ENCODE measurements at places on chromosomes 6 and 20.

DNA sequence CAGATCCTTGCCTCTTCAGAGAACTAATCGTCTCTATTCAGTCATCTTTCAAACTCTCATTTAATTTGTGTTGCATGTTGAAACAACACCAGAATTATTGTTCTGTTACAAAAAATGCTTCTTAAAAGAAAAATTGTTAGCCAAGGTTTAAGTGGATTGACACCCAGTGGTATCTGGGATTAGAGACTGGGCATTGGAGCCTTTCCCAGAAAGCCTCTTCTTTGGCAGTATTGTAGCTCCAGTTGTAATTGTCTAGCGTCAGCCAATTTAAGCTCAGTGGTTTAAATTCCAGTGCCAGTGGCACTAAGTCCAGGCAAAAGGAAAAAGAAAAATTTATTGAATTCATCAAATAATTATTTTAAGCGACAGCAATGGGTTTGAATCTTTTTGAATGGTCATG, 801 bp downstream of the CCDC28A start:
- DNase-seq: no peak

GRCh38 chr20:40943591-40943990, 85.0 kb upstream of the TOP1 start:
- DNase-seq: no peak

- DNase-seq: no peak
Measured at GRCh38 chr20:47360297-47361056, 4.0 kb upstream of the ZMYND8 start.

DNA sequence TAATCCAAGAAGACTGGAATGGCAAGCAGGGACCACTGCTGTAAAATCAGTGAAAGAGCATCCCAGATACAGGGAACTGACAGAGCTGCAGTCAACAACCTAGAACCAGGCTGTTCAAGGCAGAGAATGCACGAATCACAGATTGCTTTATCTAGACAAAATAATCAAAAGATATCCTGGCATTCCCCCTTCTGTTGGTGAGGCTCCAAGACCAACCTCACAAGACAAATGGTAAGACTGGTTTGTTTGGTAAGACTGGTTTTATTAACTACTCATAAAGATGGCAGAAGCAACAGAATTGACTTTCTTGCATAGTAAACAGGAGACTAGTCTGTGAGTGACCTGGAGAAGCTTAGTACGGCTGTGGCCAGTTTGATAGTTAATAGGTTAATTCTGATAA, 88.8 kb upstream of the AHI1 start:
- no peak for DNase-seq
